ENCODE measurements at places on chromosomes 4 and X.

GRCh38 chr4:159077702-159078495 lies 25.0 kb upstream of the RAPGEF2 start:
- no peak for DNase-seq

DNA sequence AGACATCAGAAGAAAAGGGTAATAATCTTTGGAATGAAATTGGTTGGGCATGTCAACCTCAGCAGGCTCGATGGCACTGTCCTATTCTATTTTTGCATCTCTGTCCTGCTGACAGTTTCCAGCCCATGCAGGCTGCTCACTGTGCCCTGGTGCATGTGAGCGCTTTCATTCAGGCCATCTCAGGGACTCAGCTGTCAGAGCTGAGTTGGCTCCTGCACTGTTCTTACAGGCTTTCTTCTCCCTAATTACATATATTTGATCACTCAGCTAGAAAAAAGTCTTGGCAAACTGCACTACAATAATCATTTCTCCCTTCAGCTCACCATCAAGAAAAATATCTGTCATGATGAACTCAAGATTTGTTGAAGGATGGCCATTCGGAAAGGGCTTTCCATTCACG lies 84.7 kb downstream of the RASL11B start:
- no peak for DNase-seq

DNA sequence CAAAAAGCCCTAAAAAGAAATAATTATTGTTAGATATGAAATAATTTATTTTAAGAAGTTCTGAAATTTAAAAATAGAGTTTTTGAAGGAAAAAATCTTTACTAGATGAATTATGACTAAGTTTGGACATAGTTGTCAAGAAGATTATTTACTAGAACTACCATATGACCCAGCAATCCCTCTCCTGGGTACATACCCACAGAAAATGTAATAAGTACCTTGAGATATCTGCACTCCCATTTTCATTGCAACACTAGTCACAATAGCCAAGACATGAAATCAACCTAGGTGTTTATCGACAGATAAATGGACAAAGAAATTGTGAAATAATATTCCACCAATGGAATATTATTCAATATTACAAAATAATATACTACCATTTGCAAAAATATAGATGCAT lies 109.9 kb downstream of the PDHA2 start:
- no peak for DNase-seq

GRCh38 chrX:41563876-41564275 lies 116.7 kb downstream of the NYX start:
- no peak for DNase-seq

DNA sequence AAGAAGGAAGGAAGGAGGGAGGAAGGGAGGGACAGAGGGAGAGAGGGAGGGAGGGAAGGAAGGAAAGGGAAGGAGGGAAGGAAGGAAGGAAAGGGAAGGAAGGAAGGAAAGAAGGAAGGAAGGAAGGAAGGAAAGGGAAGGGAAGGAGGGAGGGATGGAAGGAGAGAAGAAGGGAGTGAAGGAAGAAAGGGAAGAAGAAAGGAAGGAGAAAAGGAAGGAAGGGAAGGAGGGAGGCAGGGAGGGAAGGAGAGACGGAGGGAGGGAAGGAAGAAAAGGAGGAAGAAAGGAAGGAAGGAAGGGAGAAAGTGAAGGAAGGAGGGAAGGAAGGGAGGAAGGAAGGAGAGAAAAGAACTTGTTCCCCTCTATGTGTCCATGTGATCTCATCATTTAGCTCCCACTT lies 465.0 kb downstream of the KCTD8 start:
- no peak for DNase-seq

DNA sequence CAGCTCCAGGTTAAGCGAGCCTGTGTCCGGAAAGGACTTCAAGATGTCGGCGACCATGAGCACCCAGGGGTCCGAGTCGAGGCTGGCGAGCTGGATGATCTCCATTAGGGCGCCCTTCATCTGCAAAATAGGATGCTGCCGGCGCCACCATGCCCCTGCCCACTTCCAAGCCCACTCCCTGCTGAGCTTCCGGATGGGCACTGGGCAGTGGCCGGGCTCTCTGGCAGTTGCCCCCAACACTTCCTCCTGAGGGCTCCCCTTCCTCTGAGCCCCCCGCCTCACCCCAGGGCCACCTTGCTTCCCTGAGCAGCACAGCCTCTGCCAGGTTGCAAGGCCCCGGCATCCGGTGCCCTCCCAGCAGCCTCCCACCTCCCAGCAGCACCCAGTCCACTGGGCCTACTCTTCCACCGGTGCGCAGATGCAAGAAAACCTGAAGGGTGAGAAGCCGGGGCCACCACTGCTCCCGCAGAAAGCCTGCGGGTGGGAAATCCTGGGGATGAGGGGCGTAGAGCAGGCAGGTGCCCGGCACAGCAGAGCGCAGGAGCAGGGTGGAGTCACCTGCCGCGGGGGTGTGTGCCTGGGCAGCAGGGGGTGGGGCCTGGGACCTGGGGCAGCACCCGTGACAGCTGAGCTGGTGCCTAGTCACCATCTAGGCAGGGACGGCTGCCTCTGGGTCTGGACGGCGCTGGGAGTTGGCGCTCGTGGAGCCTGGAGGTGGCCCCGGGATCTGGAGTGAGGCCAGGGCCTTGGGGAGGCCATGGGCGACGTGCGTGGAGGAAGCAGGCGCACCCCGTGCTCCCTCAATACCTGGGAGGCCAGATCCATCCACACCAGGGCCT lies 17.0 kb downstream of the NELFA start:
- no peak for DNase-seq

- no peak for DNase-seq
These were observed 23.4 kb downstream of the ABHD18 start for GRCh38 chr4:127988638-127989037.

DNA sequence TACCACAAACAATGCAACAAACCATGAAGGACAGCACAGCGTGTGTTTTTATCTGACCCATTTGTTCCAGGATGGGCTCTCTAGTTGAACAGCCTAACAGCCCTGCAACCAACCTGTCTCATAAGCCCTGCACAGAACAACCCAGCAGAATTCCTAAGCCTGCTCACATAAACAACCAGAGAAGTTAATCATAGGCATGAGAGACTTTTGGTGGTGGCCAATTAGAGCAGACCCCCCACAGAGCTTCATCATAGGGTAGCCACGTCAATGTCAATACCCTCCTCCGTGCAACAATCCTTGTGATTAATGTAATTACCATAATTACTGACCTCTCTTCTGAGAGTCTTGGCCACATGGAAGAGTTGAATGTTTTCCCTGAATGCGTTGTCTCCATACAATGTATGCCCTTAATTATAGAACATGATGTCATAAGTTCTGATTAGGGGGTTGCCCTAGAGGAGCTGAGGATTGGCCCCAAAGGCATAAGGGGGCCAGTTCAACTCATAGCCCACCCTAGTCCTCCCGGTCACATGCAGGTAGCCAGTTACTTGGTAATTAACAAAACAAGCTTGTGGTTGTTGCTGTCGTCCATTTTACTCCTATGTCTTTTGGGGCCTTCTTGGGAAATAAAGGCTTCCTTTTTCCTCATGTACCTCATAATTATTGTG lies 92.7 kb downstream of the SYNPO2 start:
- DNase-seq, result no peak

- no peak for DNase-seq
These were observed 22.8 kb upstream of the SH3RF1 start for GRCh38 chr4:169293343-169294176.

GRCh38 chr4:83651846-83652245 lies 115.9 kb downstream of the GPAT3 start:
- DNase-seq, result no peak

DNA sequence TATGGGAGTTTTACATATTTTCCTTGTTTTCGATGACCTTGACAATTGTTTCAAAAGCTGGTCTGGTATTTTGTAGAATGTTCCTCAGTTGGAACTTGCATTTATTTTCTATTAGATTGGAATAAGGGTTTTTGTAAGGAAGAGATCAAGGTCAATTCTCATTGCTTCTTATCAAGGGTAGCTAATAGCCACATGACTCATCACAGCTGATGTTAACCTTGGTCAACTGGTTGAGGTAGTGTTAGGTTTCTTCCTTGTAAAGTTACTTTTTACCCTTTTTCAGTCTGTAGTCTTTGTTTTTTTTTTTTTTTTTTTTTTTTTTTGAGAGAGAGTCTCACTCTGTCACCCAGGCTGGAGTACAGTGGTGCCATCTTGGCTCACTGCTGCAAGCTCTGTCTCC lies 257.2 kb downstream of the SNCA start:
- DNase-seq, result no peak

GRCh38 chrX:107537815-107538214 lies 88.4 kb downstream of the FRMPD3 start:
- no peak for DNase-seq

GRCh38 chr4:116070283-116070682 lies 956.9 kb upstream of the NDST4 start:
- no peak for DNase-seq

DNA sequence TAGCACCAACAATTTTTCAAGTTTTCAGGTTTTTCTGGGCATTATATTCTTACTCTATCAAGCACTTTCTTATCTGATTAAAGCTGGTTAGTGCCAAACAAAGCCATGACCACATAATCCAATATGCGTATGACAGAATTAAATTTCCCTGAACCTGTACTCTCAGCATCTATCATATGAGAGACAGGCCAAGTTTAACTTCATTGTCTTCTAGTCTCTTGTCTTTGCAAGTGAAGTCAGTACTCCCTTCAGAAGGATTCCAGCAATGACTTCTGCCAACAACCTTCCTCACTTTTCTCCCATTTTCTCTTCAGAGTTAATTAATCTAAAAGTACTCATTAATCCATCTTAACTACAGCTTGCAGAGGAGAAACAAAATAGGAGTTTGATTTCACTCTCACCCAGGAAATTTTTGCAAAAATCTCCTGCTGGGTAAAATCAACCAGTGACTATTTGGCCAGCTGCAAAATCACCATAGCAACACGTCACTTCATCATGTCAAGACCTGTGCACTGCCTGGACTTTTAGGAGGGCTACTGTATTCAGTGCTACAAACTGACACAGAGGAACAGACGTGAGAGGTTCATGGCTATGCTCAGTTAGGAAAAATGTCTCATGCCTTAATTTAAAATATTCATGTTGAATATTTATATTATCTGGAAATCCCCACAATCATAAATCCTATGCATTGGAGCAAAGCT lies 208.4 kb downstream of the ANTXR2 start:
- DNase-seq, result no peak

DNA sequence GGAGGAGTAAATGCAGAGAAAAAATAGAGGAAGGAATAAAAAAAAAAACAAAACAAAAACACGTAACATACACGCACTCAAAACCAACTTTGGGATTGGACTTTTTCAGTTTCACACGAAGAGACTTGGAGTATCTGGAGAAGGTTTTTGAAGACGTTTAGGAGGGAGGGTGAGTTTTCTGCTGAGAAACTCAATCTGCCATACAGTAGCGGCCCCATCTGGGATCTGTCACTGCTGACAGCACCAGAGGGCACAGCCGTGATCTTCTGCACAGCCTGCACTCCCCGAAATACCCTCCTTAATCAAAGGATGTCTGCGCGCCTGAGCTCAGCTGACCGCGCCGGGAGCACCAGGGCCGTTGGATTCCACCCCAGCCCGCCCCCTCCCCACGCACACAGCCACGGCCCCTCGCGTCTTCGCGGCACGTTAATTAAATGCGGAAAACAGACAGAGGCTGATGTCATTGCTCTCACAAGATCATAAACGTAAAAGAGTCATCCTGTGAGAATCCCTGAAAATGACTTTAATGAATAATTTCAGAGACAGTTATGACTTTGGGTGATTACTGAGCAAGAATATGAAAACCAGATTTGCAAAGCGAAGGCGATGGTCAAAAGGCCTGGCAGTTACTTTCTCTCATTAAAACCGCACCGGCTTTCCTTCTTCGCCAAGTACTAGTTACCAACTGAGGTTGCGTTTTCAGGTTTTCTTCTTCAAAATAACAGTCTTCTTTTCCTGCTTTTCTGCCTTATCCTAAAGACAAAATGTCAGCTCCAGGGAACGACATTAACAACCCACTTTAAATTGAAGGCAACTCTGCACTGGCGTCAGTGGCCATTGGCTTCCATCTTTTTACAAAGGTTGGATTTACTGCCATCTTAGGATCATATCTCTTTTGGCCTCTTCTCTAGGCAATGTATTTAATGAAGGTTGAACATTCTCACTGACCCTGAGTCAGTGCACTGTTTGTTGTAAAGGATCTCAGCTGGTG lies 10.6 kb downstream of the HAND2 start:
- no peak for DNase-seq

DNA sequence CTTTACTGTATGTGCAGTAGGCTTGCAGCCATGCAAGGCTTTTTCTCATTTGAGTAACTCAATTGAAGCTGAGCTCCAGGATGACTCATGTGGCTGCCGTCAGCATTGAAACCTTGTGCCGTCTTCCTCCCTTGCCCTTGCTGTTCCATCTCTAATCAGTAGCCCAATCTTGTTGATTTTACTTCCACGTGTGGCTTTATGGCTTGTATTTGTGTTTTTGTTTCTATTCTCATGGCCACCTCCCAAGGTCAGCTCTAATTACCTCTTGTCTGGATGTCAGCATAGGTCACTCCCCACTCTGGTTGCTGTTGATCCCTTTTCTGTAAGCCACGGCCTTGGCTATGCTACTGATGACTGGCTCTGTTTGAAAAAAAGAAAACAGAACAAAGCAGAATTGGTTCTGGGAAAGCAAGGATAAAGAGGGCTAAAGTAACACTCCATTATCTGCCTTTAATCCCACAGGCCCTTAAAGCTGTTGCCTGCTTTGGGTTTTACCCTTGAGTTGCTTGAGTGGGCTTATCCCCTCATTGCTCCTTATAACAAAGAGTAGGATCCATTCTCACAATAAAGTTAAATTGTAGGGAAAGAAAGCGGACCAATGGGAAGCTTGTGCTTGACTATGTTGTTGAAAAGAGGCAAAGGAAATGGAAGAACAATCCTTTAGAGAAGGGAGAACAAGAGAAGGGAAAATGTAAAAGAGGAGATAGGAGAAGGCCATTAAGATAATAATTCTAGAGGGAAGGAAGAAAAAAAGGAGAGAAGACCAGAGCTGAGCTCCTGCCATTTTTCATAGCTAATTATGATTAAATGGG lies 173.9 kb upstream of the PGRMC2 start:
- no peak for DNase-seq

DNA sequence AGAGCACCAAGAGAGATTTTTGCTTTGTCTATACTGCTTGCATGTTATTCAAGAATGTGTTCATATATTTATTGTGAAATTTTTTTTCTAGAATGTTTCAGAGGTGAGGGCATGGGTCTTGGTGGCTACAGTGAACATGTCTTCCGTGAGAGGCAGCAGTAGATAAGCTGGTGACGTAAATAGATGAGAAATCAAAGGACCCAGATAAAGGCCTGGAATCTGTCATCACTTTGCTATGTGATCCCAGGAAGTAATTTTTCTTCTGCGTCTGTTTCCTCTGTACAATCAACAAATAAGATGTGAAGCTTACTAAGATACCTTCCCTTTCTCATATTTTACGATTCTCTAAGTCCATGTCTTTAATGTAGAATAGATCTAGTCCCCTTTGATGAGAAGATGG lies 129.1 kb downstream of the COL4A6 start:
- no peak for DNase-seq

GRCh38 chr4:57214654-57215411 lies 104.6 kb upstream of the IGFBP7 start:
- no peak for DNase-seq

DNA sequence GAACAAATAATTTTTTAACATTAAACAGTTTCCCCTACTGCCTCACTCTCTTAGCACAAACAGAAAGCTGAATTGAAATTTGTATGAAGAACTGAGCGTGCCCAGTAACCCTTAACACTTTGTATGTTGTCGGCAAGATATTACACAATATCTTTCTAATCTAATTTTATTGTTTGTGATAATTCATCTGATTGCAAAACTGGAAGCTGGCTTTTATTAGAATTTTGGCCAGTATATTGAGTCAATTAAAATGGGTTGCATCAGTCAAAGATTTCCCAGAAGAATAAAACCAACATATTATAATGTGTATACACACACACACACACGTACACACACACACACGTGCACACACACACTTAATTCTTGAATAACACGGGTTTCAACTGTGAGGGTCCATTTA lies 2332.1 kb downstream of the PCDH7 start:
- DNase-seq, result no peak
